ENCODE measurements at places on chromosomes 5 and 9. TPM values are rescaled to one million over a fixed set of nuclear protein-coding genes. Genes with fewer than 3 reads are reported as not detected.

LCP2 gene
- 122 TPM for total RNA-seq

MYO10 gene
- 0.27 TPM for total RNA-seq

WDR38 gene
- not detected for total RNA-seq

ABLIM3 gene
- not detected for total RNA-seq

MEIKIN gene
- total RNA-seq: 1.9 TPM

IGFBPL1 gene
- total RNA-seq: 0.26 TPM

STC2 gene
- 27.8 TPM for total RNA-seq

Measured in activated naive CD4-positive, alpha-beta T cell treated with anti-CD3 and anti-CD28 coated beads for 36 hours (primary cell).